ENCODE measurements at places on chromosomes 3 and 15.

GRCh38 chr3:184656458-184656828, 55.4 kb downstream of the MAGEF1 start:
- DNase-seq, result no peak

DNA sequence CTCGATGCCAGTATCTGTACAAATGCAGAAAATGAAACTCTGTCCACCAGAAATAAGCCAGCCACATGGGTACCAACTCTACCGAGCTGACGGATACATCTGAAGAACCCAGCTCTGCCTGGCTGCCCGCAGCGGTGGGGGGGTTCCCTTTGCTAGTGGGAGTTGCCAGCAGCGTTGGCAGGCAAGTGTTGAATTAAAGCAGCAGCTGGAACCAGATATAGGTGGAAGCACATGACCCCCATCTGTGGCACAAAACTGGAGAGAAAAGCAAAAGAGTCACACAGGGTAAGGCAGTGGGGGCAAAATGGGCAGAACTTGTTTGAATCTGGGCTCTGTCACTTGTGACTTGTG, 17.9 kb downstream of the CRYGS start:
- no peak for DNase-seq

DNA sequence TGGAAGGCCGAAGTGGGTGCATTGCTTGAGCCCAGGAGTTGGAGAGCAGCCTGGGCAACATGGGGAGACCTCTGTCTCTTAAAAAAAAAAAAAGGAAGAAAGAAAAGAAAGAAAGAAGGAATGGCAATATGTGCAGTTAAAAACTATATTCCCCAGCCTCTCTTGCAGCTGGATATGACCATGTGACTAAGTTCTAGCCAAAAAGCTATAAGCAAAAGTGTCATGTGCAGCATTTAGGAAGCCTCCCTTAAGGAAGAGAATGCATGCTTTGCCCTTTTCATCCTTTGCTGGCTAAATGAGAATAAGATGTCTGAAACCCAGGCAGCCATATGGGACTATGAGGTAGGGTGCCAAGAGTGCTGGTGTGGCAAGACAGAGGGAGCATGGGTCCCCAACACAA, 21.8 kb downstream of the CYP19A1 start:
- DNase-seq, result no peak

DNA sequence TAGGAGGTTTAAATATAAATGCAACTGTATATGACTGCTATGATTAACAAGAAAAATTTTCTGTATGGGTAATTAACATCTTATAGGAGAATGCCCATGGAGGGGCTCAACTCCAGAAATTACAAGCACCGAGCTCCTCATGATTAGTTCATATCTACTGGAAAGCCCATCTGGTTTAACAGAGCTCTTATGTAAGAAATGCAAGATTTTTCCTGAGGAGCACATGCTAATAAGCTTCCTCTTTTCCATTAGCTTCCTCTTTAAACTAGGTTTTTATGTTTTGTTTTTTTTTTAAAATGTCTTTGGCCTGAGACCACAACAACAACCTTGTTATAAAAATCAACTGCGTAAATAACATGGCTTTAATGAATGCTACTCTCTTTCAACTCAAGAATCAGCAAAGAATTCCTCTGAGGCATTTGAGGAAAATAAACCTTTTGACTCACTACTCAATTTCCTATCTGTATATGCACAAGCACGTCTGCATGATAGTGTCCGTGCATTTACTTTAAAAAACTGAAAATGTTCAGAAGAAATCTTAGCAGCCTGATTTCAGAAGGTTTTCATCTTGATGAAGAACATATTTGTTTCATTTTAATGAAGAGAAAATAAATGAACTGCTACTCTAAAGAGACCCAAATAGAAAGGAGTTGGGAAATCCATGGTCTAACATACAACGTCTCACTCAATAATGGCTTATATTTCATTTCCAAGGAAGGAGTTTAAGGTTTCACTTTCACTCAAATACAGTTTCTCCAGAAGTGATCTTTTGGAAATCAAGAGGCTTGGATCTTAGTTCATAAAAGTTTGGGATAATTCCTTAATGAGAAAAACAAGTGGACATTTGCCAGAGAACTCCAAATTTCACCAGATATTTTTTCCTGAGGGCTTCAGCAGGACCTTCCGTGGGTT, 180.8 kb downstream of the KCNAB1 start:
- no peak for DNase-seq

- no peak for DNase-seq
Measured at GRCh38 chr3:72047221-72047871, 262.4 kb upstream of the PROK2 start.

DNA sequence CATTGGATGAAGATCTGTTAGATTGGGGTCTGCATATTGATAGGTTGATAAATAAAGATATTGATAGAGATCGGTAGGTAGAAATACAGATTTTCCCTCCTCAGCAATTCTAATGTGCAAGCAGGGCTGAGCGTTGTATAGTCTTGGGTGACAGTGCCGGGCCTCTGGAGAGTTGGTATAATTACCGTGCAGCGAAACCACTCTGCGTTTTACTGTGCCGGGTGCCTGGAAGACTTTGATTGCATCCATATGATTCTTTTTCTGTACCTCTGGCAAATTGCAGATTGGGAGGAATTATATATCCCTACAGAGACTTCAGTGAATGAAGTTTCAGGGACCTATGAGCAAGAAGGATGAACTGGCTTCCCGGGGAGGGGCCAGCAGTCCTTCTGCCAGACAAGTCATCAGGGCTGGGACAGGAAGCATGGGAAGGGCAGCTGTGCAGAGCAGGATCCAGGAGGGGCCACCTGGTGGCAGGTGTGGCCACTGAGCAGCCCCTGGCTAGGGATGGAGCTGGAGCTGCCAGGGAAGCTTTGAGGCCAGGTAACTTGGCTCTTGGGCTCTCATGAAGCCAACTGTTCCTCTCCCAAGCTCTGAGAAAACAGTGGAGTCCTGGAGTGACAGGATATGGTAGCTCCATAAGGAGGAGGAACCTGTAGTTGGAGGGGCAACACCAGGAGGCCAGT, 132.5 kb downstream of the APBA2 start:
- DNase-seq, result no peak

GRCh38 chr15:73732930-73733329, 20.2 kb downstream of the INSYN1 start:
- DNase-seq, result no peak

DNA sequence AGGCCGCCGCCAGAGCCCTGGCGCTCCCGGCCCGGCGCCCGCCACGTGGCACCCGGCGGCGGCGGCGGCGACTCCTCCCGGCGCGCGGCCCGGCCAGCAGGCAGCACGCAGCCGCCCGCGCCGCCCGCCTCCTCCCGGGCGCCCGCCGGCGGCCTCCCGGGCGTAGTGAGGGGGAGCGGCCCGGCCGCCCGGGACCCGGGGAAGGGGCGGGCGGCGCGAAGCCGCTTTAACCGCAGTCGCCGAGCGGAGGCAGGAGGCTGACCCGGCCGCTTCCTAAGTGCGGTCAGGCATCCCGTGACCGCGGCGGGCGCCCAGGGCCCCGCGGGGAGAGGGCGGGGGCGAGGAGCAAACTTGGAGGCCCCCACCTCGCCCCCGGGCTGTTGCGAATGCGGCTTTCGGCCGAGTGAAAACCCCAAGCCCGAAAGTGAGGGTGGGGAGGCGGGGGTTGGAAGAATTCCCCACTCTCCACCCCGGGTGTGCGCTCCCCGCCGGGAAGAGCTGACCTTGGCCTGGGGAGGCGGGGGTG, 1.7 kb upstream of the HES1 start:
- peak; percentile 38 for DNase-seq

DNA sequence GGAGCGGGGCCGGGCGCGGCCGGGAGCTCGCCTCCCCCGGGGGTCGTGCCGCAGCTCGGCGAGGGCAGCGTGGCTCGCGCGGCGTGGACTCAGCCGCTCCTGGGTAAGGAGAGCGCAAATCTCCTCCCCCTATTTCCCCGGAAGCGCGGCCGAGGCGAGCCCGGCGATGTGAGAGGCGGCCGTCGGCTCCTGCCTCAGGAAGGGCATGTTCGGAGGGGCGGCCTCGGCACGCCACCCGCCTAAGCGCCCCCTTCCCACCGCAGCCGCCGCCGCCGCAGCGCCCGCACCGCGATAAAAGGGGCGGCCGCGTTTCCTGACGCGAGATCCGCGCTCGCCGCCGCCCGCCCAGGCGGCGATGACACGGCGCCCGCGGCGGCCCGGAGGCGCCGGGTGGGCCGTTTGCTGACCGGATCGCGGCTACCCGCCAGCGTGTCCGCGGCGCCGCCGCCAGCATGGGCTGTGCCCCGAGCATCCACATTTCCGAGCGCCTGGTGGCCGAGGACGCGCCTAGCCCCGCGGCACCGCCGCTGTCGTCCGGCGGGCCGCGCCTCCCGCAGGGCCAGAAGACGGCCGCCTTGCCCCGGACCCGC, at the start of gene PDE8A:
PDE8A (plus strand) TSS at position 146 of the 590 bp plus-strand sequence; CDS start at position 453, 307 bp downstream.
- DNase-seq, result peak; percentile 56

GRCh38 chr3:157479464-157480243, 23.6 kb downstream of the VEPH1 start:
- DNase-seq, result no peak

DNA sequence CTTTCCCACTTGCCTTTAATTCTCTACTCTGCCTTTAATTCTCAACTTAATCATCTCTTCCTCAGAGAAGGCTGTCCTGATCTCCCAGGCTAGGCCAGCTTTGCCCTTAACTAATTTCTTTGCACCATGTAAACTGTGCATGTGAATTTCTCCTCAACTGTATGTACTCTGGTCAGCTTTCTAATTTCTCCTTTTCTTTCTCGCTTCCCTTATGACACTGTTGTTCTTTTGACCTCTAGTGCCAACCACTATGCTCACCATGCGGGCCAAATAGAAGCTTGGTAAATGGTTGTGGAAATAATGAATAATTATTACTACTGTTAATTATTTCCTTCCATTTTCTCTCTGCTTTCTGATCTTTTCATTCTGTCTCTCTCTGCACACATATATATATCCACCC, 269.0 kb upstream of the CRBN start:
- no peak for DNase-seq

GRCh38 chr3:97689962-97690361, 74.6 kb upstream of the ARL6 start:
- no peak for DNase-seq

GRCh38 chr3:48215466-48215865, 7.8 kb upstream of the CAMP start:
- no peak for DNase-seq

- DNase-seq, result no peak
Measured at GRCh38 chr3:29871087-29871486, 590.2 kb downstream of the RBMS3 start.

- no peak for DNase-seq
Measured at GRCh38 chr15:75663931-75664421, 16.3 kb downstream of the SNX33 start.

- DNase-seq, result no peak
Measured at GRCh38 chr3:126961191-126961790, 21.6 kb upstream of the PLXNA1 start.

DNA sequence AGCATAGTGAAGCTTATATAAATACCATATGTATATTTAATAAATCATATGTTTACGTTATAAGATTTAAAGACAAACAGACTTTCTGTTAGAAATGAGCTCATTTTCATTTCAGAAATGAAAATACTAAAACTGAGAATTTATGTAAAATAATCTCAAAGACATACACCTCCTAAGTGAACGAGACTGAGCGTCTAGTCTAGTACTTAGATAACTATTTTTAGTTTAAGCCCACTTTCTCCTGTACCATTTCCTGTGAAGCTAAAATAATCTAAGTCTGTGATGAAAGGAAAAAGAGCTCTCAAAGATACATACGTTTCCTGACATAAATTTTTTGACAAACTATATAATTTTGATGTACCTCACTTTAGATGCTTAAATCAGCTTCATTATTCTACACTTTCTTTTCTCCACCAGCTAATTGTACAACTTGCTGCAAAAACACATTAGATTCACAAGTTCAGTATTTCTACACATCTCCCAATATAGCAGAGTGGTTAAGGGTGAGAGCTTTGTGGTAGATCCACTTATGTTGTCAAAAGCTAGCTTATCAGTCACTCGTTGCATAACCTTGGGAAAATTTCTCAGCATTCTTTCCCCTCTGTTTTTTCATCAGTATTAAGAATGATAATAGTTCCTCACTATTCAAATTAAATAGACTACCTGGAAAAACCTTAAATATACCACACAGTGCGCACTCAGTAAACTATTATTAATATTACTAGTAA, 703.0 kb downstream of the PLOD2 start:
- no peak for DNase-seq

DNA sequence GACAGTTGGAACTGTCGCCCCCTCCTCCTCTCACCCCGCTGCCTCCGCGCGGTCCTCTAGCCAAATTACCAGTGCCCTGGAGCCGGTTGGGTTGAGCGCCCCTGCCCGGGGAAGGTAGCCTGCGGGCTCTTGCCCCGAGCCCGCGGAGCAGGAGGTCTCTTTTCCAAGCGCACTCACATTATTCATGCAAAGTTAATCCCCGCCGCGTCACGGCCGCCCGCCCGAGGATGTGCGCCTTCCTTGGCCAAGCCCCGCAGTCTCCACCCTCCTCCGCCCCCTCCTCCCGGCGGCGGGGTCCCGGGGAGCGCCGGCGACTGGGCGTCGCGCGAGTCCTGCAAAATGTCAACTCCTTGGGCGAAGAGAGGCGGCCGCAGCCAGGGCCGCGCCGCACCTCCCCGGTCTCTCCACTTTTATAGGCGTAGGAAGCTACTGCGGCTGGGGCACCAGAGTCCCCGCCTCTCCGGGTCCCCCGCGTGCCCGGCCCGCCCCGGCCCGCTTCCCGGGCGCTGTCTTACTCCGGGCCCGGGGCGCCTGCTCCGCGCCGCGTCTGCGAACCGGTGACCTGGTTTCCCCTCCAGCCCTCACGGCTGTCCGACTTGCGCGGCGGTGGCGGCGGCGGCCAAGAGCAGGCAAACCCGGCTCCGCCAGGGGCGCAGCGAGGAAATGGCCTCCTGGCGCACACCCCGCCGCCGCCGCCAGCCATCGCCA, at the start of gene THRB:
THRB (minus strand) TSS at position 233 of the 708 bp plus-strand sequence.
- no peak for DNase-seq

- DNase-seq, result peak; percentile 25
Measured at GRCh38 chr3:31288641-31289100, 244.1 kb upstream of the STT3B start.

DNA sequence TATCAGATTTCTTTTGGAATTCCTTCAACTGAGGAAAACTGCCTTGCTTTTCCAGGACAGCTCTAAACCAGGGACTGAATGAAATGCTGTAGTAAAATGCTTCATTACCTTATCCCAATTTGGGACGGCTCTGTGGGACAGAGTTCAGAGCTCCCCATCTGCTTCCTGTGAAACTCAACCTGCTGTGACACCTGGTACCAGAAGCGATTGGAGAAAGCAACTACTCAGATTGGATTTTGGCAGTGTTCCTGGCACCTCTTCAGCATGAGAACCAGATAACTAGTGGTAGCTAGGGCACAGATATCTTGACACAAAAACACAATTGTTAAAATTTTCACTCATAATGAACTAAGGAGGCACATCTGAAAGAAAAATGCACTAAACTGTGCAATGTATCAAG, 539.1 kb downstream of the SI start:
- no peak for DNase-seq

GRCh38 chr3:14847613-14848541, 29.1 kb downstream of the FGD5 start:
- no peak for DNase-seq

All from activated T-cell treated with anti-CD3 and anti-CD28 coated beads for 48 hours (primary cell).